Stimulated activated CD8-positive, alpha-beta memory T cell treated with anti-CD3 and anti-CD28 coated beads, Interleukin-15, amount 100 ng/mL, for 24 hours (primary cell): ENCODE measurements at places on chromosomes 2 and 18.
A peak's percentile ranks its signal among the peaks of the same experiment; 100 is the strongest.

- DNase-seq, result no peak
These were observed at the start of gene SCN9A for GRCh38 chr2:166375736-166376487. TSS of gene SCN9A (minus strand) at chr2:166375944. CDS start at chr2:166311756, 64,188 bp downstream.

DNA sequence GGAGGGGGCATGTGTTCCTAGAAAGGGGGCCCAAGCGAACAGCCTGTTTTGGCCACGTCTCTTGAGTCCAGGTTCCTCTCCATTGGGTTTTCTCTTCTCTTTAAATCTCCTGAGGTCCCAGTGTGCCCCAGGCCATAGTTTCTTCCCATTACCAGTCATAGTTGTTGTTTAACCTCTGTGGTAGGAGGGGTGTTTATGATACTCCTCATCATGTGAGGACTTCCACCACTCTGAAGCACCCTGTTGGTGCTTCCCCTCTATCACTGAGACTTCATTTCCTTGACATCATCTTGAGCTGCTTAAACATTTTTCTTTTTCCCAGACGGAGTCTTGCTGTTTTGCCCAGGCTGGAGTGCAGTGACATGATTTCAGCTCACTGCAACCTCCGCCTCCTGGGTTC, 45.9 kb downstream of the WIPF1 start:
- DNase-seq, result no peak

- DNase-seq, result no peak
These were observed 134.0 kb upstream of the LYPD1 start for GRCh38 chr2:132804051-132804450.

DNA sequence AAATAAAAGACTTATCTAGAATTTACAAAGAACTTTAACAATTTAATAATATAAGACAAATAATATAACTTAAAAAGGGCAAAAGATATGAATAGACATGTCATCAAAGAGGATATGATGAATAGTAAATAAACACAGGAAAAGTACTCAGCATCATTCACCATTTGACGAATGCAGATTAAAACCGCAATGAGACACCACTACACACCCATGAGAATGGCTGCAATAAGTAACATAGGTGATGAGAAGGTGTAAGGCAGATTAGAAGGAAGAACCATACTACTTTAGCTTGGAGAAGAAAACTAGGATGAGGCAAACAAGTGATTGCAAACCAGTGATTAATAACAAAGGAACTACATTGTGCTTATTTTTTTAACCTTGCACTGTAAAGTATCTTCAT, 152.0 kb downstream of the CYRIA start:
- no peak for DNase-seq

GRCh38 chr18:76643996-76644395, 149.0 kb upstream of the ZNF516 start:
- no peak for DNase-seq

DNA sequence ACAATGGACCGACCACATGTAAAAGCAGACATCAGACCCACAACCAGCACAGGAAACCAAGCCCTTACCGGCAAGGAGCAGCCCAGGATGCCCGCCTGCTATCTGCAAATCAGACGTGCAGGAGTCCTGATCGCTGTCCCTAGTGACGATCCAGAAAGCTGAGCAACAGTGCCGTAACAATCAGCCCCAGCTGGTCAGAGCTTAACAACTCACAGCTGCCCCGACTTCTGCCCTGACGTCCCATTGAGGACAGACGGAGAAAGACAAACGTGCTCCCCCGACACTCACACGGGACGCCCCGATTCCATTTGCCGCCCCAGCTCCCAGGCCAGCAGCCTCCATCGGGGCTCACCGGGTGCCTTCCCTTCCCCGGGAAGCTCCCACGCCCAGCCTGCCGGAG, 39.8 kb upstream of the PXDN start:
- DNase-seq, result no peak

GRCh38 chr2:47158576-47158975, 3.5 kb upstream of the STPG4 start:
- no peak for DNase-seq

GRCh38 chr2:230987137-230988020, 8.5 kb upstream of the SPATA3 start:
- DNase-seq, result peak; percentile 84

DNA sequence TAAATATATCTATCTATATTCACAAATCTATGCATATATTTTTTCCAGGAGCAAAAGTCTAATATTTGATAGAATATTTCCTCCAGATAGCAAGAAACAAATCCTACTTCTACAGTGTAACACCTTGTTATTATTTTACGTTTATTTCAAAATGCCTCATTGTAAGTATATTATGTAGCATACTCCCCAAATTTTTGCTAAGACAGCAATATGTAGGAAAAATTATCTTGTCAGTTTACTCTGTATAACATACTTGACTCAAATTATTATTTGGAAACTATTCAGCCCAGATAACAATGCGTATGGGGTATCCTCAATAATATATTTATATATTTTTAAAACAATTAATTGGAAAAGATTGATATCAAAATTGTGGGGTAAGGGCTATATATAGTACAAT, 313.2 kb downstream of the NR4A2 start:
- DNase-seq, result no peak

GRCh38 chr18:76615065-76615733, 120.2 kb upstream of the ZNF516 start:
- no peak for DNase-seq

DNA sequence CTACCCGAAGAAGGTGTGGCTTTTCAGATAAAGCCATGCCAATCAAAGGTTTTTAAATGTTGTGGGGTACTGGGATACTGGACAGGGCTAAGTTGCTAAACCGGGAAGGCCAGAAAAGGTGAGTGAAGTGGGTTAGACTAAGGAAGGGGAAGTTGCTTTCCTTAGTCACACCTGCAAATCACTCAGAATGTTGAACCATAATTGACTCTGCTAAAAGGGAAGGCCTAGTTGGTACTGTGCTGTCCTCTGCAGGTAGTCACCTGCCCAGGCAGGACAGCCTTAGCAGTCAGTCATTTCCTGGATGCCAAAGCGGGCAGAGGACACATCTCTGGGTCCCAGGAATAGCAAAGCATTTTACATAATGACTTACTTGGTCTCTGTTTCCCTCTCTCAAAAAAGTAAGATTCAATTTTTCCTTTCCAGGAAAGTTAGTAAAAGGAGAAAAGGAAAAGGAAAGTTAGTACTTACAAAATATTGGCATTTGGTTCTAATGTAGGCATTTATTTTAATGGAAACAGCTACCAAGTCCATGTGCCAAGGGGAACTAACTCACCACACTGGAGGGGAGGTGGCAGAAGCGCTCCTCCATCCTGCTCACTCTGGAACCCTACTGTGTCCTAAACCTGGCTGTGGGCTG, 60.3 kb downstream of the RFTN2 start:
- DNase-seq, result no peak

- peak; percentile 37 for DNase-seq
These were observed 37.3 kb upstream of the BMP10 start for GRCh38 chr2:68908392-68908970.

DNA sequence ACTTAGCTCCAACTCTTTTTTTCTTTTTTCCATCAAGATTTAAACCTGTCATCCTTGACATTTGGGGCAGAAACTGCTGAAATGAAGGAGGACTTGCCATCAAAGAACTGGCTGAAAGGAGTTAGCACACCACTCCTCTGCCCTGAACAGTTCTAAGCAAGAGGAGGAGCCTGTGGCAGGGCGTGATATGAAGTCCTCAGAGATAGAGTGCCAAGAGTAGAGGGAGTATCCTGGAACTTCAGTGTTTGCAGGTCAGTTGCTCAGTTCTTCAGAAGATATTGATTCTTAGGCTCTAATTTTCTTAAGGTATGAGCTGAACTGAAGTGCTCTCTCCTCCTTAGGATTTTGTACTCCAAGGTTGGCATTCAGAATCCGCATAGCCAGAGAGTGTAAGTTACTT, 15.2 kb downstream of the NABP1 start:
- DNase-seq, result no peak

DNA sequence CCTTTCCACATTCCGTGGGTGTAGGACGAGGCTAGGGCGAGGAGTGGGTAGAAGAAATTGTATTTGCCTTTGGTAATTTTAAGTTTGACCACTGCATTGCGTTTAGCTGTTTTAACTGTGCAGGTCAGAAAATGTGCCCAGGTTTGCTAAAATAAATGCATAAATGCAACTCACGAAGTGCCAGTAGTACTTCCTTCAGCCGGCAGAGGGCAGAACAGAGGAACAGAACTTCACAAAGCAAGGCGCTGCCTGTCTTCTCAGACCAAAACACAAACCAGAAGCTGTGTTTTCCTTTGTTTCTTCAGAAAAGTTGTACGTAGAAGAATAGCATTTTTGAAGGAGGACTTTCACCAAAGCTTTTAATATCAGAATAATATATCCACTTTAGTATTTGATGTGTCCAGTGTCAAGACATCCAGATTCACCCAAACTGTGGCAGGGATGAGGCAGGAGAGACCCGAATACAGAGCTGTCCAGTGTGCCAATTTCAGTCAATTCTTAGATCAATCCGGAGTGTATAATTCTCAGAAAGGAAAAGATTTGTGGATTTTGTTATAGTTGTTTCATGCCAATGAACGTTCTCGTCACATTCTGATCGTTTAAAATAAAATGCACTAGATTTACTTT, 348.6 kb downstream of the DLGAP1 start:
- peak; percentile 43 for DNase-seq

- no peak for DNase-seq
These were observed 787.8 kb upstream of the LINC00305 start for GRCh38 chr18:64936671-64937070.

DNA sequence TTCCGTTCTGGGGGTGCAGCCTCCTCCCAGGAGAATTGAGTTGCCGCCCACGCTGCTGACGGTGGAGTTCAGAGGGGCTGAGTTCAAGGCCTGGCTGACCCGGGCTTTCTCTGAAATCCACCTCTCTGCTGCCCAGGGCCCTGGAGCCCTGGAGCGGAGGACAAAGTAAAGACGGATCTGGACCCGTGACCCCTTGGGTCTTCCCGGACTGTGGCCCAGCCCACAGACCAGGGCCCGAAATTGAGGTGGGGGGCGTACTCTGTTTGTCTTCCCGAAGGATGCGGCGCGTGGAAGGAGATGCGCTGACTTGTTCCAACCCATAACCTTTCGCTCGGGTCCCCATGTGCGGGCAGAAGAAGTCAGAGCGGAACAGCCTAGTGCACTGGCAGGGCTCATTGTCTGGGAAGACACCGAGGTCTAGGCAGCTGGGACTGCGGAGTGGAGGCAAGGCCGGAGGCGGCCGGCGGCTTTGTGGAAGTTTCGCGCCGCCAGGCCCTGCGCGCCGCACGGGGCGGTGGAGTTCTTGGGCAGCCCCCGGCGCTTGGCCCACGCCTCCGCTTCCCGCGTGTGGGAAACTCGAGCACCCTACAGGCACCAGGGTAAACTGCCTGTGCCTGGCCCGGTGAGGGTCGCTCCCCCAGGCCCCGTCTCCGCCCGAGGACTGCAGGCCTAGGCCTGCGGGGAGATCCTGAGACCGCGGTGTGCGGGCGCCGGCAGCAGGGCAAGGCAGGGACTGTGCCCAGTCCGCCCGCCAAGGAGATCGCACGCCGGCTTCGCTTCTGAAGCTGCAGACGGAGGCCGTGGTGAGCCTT, 9.8 kb downstream of the POU3F3 start:
- no peak for DNase-seq
